ENCODE measurements at places on chromosomes 4 and X.

- DNase-seq = peak; percentile 33
Measured at GRCh38 chrX:121008920-121009319, 23.4 kb upstream of the CT47A1 start.

GRCh38 chr4:46837639-46838038, 71.4 kb downstream of the COX7B2 start:
- no peak for DNase-seq

GRCh38 chr4:156971676-156972378, at the start of gene PDGFC:
PDGFC (minus strand) TSS chr4:156971799; CDS start chr4:156970903, 896 bp downstream.
- DNase-seq = peak; percentile 70

- no peak for DNase-seq
Measured at GRCh38 chr4:8103421-8104390, 54.9 kb downstream of the ABLIM2 start.

- peak; percentile 59 for DNase-seq
Measured at GRCh38 chr4:148780426-148781005, 338.3 kb upstream of the NR3C2 start.

DNA sequence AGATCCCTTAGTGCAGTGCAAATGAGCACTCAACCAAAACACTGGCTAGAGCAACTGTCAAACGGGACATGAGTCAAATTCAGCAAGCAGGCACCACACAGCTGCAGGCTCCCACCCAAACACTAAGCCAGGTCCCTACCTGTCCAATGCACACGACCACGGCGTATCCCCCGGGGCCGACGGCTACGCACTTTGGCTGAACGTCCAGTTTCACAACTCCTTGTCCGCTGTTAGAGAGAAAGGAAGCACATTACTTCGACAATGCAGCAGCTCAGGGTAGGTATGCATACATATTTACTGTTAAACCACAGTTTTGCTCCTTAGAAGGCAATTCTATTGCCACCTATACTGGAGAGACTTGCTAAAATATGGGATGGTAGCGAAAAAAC, 35.4 kb downstream of the WDR1 start:
- DNase-seq = no peak

- no peak for DNase-seq
Measured at GRCh38 chr4:83527671-83528070, 8.2 kb upstream of the GPAT3 start.

- DNase-seq = peak; percentile 84
Measured at GRCh38 chr4:86033171-86033570, 326.7 kb downstream of the MAPK10 start.

DNA sequence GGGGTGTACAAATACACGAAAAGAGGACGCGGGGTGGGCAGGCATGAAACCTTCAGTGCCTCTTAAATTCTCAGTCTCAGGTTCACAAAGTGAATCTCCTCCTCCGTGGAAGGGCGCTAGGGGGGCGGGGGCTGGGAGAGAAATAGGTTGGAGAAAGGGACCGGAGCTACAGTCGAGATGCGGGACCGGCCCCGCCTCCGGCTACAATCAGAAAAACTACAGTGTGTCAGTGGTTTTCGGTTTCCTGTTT, 3.4 kb downstream of the MAML3 start:
- no peak for DNase-seq

GRCh38 chr4:76762137-76763130, 135.5 kb downstream of the SOWAHB start:
- no peak for DNase-seq

GRCh38 chrX:92260102-92260501, 480.9 kb downstream of the PCDH11X start:
- DNase-seq = no peak

DNA sequence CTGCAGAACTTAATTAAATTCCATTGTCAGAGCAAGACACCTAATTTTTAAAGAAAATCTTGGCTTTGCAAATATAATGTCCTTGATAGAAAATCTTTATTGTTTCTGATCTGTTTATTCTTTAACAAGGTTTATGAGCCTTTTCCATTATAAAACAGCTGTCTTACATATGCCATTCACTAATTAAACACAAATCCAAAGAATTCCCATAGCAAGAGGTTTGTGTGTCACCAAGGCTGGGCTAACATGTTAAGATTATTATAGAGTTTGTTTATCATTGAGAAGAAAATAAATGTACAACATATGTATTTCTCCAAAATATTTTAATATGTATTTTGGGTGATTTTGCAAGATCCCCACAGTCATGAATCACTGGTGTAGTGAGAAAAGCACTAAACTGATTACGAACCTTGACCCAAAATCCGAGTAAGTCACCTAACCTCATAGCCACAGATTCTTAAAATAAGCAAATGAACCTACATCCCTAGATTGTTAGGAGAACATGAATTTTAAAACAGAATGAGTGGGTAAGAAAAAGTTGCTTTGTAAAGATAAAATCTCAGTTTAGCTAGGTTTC, 694.8 kb upstream of the INTU start:
- DNase-seq = no peak

DNA sequence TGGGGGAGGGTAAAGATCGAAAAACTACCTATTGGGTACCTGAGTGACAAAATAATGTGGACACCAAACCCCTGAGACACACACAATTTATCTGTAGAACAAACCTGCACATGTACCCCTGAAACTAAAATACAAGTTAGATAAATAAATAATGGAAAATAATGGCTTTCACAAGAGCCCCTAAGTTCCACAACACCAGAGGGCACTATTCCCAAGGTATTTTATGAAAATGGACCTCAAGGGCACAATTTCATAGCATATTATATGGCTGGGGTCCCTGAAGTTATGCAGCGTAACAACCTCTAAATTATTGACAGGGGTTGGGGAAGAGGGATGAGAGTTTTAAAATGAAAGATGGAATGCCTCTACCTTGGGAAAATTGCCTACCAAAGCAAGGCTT, 81.3 kb upstream of the TMEM33 start:
- DNase-seq = no peak

DNA sequence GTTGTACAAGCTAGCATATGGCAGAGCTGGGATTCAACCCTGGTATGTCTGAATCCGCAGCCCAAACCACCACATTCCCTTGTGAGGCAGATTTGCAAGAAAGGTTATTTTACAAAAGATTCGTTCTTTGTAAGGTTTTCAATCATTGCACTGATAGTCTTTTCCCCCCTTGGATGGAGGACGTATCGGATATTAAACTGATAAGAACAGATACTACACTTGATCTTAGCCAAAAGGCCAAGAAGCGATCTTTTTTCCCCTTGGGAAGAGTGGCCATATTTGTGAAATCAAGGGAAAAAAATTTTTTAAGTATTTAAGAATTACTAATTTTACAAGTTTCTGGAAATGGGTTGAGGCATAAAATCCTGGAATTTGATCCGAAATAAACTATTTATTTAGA, 34.4 kb upstream of the MSMO1 start:
- no peak for DNase-seq

DNA sequence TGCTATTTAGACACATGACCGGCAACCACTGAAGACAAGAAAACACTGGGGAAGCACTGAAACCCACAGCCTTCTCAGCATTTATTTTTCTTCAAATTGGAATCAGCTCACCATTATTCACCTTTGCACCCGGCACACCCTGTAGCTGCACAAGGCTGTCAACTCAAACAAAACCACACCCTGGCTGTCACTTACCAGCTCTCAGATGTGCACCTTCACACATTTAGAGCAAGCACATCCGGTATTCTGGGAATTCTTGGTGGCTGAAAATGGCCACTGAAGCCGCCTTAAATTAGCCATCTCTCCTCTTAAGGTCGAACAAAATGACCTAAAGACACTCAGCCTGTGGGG, 5.9 kb downstream of the ZFYVE28 start:
- DNase-seq = no peak

Data from amniotic epithelial cell (primary cell).